ENCODE measurements at places on chromosomes 12 and 14.

DNA sequence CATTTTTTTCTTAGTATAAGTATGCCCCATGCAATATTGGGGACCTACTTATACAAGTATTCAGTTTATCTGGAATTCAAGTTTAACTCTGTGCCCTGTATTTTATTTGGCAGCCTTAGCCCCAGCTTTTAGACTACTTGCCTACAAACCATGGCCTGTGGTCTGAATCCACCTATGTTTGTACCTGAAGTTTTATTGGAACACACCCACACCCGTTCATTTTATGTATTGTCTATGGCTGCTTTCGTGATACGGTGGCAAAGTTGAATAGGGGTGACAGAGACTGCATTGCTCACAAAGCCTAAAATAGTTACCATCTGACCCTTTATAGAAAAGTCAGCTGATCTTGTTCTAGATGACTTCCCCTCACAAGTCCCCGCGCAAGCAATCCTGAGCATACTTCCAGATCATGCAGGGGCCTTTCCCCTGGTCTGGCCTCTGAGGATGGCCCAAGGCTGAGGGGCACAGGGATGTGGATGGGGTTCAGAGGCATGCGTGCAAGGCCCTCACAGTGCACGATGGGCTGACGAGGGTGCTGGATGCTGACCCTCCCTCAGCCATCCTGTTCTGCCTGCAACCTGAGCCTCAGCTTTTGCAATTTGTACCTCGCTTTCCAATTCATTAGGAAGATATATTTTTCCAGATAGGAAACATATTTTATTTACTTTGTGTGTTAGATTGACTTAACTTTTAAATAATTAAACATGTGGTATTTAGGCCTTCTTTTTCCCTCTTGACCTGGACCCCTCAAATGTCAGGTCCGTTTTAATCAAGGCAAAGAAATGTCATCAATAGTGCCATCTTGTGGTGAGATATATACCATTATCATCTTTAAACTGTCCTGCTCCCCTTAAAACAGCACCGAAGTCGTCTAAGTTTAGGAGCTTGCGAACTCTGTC lies 527.3 kb upstream of the CCDC196 start:
- DNase-seq: no peak

GRCh38 chr12:51442324-51442723 lies 17.7 kb downstream of the SLC4A8 start:
- no peak for DNase-seq

- no peak for DNase-seq
Measured at GRCh38 chr14:36315159-36315853, 5.1 kb downstream of the MBIP start.

GRCh38 chr14:60861545-60862140 lies 119.2 kb downstream of the TRMT5 start:
- no peak for DNase-seq

GRCh38 chr12:80716696-80717469 lies at the start of gene MYF5:
Gene MYF5 (plus strand): TSS chr12:80716912. CDS start chr12:80717064, 152 bp downstream.
- no peak for DNase-seq

DNA sequence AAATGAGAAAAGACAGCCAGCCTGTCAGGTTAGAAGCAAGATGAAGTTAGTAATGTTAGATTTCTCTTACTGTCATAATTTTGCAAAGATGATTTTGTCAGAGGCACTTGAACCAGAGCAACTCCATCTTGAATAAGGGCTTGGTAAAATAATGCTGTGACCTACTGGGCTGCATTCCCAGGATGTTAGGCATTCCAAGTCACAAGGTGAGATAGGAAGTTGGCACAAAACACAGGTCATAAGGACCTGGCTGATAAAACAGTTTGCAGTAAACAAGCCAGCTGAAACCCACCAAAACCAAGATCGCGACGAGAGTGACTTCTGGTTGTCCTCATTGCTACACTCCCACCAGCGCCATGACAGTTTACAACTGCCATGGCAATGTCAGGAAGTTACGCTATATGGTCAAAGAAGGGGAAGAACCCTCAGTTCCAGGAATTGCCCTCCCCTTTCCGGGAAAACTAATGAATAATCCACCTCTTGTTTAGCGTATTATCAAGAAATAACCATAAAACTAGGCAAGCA lies 1313.5 kb upstream of the TMEM132C start:
- no peak for DNase-seq

DNA sequence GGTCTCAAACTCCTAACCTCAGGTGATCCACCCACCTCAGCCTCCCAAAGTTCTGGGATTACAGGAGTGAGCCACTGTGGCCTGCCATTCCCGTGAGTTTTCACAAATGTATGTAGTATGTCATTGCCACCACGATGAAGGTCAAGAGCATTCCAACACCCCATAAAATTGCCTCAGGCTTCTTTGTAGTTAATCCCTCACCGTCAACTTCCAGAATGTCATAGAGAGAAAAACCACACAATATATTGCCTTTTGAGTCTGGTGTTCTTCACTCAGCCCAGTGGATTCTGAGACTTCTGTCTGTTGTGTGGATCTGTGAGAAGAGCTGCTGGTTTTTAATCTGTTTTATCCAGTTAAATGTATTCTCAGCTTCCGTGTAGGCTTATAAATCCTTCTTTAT lies 12.6 kb upstream of the CFAP251 start:
- no peak for DNase-seq

GRCh38 chr14:93742761-93743160 lies 45.5 kb downstream of the PRIMA1 start:
- DNase-seq: no peak

- DNase-seq: no peak
Measured at GRCh38 chr12:49093792-49094159, 825 bp downstream of the DHH start.

GRCh38 chr14:56976211-56976610 lies 165.9 kb upstream of the OTX2 start:
- no peak for DNase-seq

GRCh38 chr12:94263011-94263811 lies 114.8 kb downstream of the PLXNC1 start:
- DNase-seq: no peak

DNA sequence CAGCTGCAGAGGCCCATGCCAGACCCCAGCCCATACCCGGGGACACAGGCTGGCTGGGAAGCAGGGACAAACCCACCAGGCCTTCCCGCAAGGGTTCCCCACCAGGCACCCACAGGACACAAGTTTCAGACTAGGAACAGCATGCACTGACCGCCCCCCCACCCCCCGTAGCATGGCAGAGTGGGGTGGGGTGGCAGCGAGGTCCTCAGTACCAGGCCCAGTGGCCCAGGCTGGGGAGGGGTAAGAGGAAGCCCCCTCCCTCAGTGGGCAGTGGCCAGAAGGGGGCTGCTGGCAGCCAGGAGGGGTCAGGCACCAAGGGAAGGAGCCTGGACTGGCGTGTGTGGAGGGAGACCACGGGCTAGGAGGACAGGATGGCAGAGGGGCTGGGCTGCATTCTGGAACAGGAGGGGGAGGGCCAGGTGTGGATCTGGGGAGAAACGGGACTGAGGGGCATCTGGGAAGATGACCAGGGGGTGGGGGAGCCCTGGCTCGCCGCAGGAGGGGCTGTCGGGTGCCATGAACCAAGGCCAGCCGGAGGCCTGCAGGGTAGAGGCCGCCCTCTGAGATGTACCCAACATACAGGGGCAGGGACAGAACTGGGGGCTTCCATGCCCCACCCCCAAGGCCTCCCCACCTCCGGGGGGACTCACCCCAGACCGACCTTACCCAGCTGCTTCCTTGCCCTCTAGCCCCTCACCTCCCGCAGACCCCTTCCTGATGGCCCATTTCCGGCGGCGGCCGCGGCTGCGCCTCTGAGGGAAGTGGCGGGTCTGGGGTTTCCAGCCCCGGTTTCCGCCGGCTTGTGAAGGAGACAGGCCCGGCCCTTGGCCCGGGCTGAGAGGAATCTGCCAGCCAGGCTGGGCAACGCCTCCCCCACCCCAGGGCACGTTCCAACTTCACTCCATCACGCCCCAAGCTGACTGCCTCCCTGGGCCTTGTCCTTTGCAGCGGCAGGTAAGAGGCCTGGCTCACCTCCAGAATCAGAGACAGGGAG lies 5.6 kb upstream of the JAG2 start:
- no peak for DNase-seq

- DNase-seq: no peak
Measured at GRCh38 chr14:101862711-101863110, 101.2 kb downstream of the PPP2R5C start.

GRCh38 chr12:111419784-111420183 lies 14.1 kb downstream of the SH2B3 start:
- no peak for DNase-seq

GRCh38 chr14:23539248-23540140 lies 12.1 kb downstream of the ZFHX2 start:
- no peak for DNase-seq

DNA sequence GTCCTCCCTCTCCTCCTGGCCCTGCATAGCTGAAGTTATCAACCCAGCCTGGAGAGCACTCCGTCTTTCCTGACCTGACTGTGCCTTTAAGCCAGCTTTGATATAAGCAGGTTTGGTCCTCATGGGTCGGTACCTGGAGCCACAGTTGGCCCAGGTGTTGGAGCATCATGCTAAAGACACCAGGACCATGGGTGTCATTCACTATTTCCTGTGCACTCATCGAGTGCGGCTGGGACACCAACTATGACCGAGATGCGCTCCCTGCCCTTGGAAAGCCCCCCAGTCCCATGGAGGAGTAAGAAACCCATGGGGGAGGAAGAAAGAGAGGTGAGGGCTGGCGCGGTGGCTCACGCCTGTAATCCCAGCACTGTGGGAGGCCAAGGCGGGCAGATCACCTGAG lies 78.9 kb upstream of the CCND2 start:
- no peak for DNase-seq

GRCh38 chr12:27185234-27186021 lies 58.7 kb upstream of the STK38L start:
- DNase-seq: no peak

DNA sequence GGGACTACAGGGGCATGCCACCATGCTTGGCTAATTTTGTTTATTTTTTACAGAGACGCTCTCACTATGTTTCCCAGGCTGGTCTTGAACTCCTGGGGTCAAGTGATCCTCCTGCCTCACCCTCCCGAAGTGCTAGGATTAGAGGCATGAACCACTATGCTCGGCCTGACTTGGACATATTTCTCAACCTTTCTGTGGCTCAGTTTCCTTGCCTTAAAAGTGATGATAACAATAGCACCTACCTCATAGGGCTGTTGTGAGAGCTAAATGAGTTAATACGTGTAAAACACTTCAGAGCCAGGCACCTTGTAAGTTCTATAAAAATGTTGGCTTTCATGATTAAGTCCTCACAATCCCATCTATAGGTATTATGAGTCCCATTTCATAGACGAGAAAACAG lies 89.2 kb upstream of the METAP2 start:
- DNase-seq: no peak

- no peak for DNase-seq
Measured at GRCh38 chr14:89411976-89412375, 5.1 kb downstream of the FOXN3 start.

DNA sequence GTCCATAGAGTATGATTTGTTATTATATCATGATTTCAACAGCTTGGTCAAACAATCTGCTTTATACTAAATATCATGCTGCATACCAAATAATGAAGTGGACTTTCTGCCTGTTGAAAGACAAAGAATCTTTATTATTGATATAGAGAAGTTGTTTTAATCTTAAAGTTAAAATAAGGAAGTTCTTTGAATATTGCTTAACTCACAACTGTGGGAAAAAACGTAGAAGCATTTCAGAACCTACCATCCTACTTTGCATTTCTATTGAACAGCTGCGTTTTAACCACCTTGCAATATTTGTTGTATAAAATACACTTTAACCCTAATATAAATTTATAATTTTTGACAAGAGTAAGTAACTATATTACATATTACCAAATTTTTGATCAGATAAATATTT lies 22.9 kb upstream of the ARL1 start:
- DNase-seq: no peak

- DNase-seq: no peak
Measured at GRCh38 chr12:94326727-94327126, 132.9 kb downstream of the CEP83 start.

DNA sequence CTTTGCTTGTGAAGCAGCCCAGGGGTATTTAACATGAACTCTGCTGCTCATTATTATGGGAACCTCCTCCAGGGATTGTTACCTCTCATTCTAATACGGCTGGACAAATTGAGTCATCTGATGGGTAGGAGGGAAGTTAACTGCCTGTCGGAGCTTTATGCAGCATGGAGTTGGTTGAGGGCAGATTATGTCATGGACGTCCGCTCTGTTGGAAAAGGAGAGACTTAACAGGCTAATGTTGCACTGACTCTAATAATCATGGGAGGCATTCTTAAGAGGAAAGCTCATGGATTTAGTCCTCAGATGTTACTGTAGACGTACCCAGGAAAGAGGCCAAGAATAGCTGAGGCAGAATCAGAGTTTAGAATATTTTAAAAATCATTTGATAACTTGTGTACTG lies 9.9 kb downstream of the POP5 start:
- no peak for DNase-seq

DNA sequence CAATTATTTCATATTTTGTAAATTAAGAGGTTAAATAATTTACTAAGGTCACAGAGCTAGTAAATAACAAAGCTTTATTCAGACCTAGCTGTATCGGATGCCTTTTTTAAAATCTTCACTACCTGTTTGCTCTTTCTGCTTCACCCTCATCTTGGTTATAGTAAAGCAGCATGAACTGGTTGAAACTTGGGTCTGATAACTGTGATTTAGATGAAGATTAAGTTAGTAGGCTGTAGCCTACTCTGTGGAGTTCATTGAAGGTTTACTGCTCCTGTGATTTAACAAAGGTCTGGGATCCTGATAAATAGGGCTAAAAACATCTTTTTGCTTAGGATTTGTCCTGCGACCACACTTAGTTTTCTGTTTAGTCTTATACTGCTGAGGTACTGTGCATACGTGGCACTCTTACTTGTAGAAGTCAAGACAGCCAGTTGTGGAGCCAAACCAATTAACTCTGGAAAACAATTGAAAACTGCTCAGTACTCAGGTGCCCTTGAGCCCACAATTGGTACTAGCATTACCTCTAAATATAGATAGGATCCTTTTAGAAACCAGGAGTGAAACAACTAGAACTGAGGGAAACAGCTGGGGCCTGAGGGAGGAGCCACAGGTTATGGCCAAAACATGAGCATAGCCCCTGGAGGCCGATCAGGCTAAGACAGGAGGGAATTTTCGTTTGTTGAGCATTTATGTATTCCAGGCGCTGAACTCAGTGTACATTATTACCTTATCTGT lies 2.3 kb downstream of the SPATS2 start:
- DNase-seq: no peak
